Kidney tubule cell (primary cell): ENCODE measurements at places on chromosomes 3 and 15.

- no peak for DNase-seq
Observed at GRCh38 chr3:82354228-82354627, 592.8 kb upstream of the GBE1 start.

DNA sequence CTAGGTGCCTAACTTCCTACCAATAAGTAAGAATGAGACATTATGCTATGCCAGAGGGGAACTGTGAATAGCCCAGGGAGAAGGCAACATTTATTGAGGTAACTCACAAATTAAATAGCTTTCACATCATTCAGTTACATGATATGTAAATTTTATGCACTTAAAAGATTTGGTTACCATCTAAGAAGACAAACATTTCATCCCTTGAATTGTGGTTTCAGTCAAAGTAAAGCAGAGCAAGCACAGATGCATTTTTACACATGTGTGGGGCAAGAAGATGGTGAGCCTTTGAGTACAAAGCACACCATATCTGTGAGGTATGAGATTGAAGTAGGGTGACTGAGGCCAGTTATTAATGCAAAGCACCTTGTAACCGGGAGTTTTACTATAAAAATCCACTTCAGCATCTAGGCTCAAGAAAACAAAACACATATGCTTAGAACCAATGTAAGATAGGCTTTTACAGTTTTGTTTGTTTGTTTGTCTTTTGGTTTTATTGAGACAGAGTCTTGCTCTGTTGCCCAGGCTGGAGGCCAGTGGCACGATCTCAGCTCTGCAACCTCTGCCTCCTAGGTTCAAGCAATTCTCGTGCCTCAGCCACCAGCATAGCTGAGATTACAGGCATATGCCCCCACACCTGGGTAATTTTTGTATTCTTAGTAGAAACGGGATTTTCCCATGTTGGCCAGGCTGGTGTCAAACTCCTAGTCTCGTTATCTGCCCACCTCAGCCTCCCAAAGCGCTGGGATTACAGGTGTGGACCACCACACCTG, 3.5 kb downstream of the PLSCR2 start:
- no peak for DNase-seq

GRCh38 chr15:49458145-49458544, 35.1 kb downstream of the FGF7 start:
- no peak for DNase-seq

DNA sequence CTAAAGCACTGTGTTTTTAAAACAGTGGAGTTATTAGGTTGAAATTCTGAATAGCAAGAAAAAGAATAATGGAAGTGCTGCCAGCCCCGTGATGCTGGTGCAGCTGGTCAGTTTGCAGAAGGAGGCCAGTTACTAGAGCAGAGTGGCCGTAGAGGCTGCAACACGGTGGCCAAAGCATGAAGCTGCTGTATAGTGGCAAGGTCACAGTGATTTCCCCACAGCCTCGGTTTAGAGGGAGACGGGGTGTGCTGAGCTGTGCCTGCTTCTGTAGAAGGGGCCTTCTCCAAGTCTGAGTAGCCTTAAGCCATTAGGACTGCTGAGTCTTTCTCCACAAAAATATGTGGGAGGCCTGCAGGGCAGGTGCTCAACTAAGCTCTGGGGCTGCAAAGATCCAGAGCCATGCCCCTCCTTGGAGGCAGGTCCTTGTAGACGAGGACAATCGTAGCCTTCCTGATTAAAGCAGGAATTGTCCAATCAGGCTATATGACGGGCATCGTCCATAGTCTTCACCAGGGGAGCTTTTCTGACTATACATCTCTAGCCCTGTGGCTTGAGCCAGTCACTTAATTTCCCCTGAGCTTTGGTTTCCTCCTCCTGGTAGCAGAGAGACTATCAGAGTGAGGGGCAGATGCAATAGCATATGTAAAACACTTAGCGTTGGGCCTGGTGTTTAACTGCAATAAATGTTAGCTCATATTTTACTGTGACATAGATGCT, 151.6 kb downstream of the PGPEP1L start:
- no peak for DNase-seq

GRCh38 chr15:55283379-55284147, 6.0 kb downstream of the RAB27A start:
- no peak for DNase-seq

DNA sequence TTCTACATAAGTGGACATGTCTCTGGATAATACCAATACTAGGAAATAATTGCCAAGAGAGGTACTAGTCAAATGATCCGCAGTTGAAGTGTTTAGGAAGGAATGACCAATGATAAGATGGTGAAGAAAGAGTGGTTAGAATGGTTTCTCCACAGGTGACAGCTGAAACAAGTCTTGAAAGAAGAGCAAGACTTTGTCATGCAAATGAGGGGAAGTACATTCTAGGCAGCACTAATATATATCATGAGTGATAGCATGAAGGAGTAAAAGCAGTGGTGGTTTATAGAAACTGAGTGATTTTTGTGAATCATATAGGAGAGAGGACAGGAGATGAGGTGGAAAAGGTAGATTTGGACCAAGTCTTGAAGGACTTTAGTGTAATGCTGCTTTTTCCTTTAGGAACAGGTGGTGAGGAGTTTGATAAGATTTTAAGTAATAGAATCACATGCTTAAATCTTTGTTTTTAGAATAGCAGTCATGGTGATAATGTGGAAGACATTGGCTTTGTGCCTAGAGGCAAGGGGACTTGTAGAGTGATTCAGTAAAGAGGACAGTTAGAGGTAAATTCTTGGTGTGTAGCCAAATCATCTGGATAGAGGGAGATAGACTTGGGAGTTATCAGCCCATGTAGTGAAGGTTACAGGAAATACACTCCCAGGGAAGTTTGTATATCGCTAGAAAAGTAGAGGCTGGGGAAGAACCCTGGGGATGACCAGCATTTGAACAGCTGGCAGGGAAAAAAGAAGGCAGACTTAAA, 31.9 kb downstream of the SLMAP start:
- DNase-seq: peak; percentile 90

DNA sequence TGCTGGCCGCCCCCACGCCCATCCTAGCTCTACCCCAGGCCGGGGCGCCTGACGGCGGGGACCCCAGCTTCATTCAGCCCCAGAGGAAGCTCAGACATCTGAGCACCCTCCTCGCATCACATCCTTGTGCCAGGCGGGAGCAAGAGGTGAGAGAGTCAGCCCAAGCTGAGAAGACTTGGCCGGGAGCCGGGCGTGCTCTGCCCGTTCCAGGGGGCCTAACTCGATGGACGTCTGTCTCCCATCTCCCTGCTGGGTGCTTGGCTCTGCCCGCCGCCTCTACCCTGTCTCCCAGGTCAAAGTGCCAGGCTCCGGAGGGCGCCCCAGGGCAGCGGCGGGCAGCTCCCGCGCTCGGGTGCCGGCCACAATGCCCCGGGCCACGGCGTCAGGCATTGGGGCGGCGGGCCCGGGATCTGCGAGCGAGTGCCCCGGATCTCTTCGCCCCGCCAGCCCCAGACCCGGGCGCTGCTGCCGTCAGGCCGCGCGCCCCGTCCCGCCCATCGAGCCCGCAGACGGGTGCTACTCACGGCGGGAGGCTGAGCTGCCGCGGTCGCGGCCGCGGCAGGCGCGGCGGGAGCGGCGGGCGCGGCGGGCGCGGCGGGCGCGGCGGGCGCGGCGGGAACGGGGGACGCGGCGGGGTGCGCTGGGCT, 388 bp downstream of the DAPK2 start:
- DNase-seq: no peak

DNA sequence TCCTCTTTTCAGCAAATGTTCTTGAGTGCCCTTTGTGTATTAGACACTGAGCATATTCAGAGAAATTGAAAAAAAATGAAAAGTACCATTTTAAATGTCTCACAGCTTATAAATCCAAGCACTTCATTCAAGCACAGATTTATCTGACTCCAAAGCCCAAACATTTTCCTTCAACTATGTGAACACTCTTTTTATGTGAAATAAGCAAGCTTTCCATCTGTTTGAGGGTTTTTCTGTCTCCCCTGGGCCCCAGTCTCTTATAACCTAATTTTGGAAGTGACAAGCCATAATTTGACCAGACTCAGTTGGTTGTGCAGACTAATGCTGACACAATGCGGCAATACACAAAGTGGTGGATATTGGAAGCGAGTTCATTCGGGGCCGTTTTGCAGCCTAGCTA, 170.3 kb downstream of the CNTN6 start:
- no peak for DNase-seq
